ENCODE measurements at places on chromosomes 5 and 9.

GRCh38 chr5:80442742-80443141 lies 34.9 kb downstream of the ZFYVE16 start:
- DNase-seq = no peak

DNA sequence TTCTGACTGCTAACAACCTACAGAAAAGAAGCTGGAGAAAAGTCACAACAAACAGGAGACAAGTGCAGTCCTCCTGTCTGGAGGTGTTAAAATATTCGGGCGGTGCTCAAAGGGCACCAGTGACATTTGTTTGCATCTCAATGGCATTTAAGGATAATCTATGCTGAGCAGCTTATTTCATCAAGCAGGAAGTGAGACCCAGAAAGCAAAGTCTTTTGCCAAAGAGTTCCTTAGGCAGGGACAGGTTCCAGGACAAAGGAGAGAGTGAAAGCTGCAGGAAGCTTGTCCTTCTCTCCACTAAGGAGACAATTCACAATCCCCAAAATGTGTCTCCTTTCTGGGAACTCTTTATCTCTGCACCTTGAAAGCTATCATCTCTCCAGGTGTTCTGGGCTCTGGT lies 38.7 kb upstream of the CDK20 start:
- DNase-seq = no peak

- no peak for DNase-seq
These were observed 199.4 kb downstream of the AP3B1 start for GRCh38 chr5:78095125-78095524.

DNA sequence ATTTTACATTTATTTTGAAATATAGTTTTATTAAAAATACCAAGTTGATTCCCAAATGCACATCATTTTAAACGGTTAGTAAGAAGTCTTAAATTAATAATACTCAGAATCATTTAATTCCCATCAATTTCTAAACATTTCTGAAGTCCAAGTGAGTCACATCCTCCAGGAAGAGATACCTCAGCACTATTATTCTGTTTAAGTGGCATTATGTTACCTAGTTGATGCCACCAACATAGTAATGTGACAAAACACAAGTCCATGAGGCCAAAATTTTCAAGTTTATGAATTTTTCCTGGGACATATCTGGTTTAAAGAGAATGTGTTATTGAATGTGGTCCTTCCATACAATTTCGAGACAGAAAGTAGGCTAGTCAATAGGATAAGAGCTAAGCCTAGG lies 1348.3 kb upstream of the CDH9 start:
- no peak for DNase-seq

DNA sequence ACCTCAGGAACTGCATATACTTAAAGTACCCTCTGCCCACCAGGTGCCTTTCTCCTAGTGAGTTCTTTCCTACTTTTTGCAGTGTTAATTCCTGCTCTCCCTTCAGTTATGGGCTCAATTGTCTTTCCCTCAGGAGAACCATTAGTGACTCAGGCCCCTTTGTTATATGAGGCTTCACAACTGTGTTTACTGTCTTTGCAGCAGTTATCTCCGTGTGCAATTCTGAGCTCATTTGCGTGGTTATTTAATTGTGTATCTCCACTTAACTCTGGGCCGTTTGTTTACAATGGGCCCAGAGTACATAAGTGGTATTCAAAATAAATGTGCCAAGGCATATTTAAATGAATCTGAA lies 9.6 kb downstream of the FBXO38 start:
- DNase-seq = no peak

GRCh38 chr5:33074548-33074947 lies 363.4 kb downstream of the NPR3 start:
- no peak for DNase-seq

DNA sequence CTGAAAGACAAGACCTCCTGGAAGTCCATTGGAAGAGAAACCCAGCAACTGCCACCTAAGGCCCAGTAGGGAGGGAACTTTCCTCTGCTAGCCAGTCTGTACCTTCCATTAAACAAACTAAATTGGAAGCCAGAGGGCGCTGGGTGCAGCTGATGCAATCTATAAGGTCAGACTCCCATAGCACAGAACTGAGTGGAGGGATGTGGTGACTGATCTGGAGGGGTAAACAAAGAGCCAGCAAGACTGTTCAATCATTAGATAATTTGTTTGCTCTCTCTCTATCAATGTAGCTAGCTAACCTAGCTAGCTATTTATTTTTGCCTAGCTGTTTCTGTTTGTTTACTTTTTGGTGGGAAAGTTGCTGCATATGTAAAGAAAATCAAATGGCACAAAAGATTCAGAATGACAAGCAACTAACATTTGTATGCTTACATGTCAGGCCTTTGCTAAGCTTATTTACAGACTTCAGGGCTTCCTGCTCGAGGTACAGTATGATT lies 291.8 kb upstream of the DAB2 start:
- no peak for DNase-seq

DNA sequence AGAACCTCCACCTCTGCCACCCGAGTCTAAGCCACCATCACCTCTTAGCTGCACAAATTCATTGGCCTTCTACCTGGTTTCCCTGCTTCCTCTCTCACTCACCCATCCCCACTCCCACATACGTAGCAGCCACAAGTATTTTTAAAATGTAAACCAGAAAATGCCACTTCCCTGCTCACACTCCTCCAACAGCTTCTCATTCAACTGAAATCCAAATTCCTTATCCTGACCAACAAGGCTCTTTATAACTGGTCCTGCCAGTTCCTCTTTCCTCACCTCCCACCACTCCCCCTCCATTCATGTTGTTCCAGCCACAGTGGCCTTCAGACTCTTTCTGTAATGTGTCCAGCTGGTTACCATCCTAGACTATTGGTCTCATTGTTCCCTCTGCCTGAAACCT lies 25.0 kb upstream of the PALM2AKAP2 start:
- DNase-seq = no peak

- DNase-seq = no peak
These were observed 70.9 kb upstream of the NIPAL4 start for GRCh38 chr5:157389103-157389502.

DNA sequence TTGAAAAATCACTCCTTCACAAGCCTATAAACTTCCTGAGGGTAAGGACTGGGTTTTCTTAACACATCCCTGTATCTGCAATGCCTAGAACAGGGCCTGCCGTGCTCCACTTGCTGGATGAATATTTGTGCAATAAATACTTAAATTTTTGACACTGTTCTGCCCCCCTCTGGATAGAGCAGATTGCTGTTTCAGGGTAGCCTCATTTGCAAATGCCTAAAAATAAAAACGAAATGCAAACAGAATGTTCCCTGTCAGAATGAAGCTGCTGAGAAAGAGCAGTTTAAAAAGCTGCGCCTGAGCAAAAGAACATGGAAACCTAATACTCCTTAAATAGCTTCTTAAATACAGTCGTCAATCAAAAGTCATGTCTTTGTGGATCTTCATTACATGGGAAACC lies 385.3 kb downstream of the PRELID2 start:
- DNase-seq = no peak

DNA sequence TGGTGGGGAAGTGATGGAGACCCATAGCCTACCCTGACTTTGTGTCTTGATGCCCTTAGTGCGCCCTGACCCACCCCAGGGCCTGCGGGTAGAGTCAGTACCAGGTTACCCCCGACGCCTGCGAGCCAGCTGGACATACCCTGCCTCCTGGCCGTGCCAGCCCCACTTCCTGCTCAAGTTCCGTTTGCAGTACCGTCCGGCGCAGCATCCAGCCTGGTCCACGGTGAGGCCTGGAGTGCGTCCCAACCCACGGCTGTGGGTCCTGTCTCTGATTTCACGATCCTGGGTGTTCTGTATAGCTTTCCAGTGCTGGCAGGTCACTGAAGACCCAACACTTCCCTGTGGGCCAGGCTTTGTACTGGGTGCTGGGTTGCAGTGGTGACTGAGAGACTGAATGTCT lies 4.0 kb downstream of the CCL27 start:
- DNase-seq = no peak

GRCh38 chr5:26807231-26808199 lies 230.9 kb downstream of the CDH9 start:
- no peak for DNase-seq

- DNase-seq = no peak
These were observed 206.4 kb downstream of the C9orf50 start for GRCh38 chr9:129414377-129414992.

- DNase-seq = no peak
These were observed 372.6 kb upstream of the PRR16 start for GRCh38 chr5:120091376-120091948.

- no peak for DNase-seq
These were observed 43.5 kb upstream of the UBAC1 start for GRCh38 chr9:136004712-136005111.

GRCh38 chr5:5384660-5385330 lies 37.7 kb upstream of the ICE1 start:
- DNase-seq = no peak

- DNase-seq = no peak
These were observed 48.3 kb upstream of the PTGS1 start for GRCh38 chr9:122322553-122322952.
